Ascending aorta (tissue), 2 donors: ENCODE measurements at places on chromosomes 2 and 18. TPM values are rescaled to one million over a fixed set of nuclear protein-coding genes. Genes with fewer than 3 reads are reported as not detected.

GRCh38 chr2:198611201-198611600 is 806.8 kb downstream of the PLCL1 start:
- DNase-seq: no peak

GRCh38 chr2:137202318-137202717 is 437.0 kb downstream of the THSD7B start:
- DNase-seq: no peak

DNA sequence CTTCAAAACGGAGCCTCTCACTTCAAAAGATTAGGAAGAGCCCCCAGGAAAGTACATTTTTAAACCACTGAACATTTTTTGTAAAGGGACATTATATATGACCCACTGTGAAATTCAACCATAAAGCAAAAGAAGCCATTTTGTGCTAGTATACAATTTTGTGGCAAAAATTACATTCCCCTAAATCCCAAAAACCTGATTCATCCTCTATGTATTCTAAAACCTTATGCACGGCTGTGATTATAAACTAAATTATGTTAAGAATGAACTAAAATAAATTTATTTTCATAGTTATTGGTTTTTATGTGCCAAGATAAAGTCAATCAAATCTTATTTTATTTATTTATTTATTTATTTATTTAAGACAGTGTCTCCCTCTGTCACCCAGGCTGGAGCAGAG is 48.5 kb downstream of the RTN4 start:
- DNase-seq: no peak

DNA sequence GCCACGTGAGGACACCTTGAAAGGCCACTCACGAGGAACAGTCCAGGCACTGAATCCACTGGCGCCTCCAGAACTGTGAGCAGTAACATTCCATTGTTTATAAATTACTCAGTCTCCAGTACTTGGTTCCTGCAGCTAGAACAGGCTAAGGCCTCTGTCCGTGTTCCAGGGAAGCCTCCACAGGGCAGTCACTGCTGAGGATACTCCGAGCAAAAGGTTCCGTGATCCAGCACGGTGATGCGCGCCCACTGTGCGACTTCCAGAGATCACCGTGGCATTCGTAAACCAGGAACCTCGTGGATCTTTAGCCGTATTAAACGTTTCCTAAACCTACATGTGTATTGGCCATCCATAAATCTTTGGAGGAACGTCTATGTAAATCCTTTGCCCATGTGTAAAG is 51.5 kb upstream of the SALL3 start:
- DNase-seq: no peak

The POTEI gene
- not detected for total RNA-seq
